ENCODE measurements at places on chromosomes 4 and X. TPM values are rescaled to one million over a fixed set of nuclear protein-coding genes. Genes with fewer than 3 reads are reported as not detected.

DNA sequence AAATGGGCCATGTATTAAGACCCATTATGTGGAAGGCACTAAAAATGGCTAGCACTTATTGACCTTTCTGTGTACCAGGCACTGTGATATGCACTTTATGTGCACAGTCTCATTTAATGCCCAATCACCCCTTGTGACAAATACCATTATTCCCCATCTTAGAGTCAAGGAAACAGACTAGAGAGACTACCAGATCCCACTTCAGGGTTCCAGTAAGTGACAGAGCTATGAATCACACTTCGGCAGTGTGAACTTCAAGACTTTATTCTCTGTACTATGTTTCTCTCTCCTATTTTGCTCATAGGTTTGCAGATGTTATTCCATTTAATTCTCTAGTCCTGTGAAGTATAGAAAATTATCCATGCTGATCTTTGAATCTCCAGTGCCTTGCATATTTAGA is 107.0 kb downstream of the NFKB1 start:
- no peak for DNase-seq

HSD17B13 gene
- not detected for polyA plus RNA-seq

GRCh38 chrX:57595381-57595811 is 3.6 kb downstream of the ZXDB start:
- no peak for DNase-seq

DNA sequence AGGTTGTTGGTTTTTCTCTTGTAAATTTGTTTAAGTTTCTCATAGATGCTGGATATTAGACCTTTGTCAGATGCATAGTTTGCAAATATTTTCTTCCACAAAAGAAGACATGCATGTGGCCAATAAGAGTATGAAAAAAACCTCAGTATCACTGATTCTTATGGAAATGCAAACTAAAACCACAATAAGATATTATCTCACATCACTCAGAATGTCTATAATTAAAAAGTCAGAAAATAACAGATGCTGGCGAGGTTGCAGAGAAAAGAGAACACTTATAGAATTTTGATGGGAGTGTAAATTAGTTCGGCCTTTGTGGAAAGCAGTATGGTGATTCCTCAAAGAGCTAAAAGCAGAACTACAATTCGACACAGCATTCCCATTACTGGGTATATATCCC is 1355.6 kb downstream of the FAM133A start:
- no peak for DNase-seq

DNA sequence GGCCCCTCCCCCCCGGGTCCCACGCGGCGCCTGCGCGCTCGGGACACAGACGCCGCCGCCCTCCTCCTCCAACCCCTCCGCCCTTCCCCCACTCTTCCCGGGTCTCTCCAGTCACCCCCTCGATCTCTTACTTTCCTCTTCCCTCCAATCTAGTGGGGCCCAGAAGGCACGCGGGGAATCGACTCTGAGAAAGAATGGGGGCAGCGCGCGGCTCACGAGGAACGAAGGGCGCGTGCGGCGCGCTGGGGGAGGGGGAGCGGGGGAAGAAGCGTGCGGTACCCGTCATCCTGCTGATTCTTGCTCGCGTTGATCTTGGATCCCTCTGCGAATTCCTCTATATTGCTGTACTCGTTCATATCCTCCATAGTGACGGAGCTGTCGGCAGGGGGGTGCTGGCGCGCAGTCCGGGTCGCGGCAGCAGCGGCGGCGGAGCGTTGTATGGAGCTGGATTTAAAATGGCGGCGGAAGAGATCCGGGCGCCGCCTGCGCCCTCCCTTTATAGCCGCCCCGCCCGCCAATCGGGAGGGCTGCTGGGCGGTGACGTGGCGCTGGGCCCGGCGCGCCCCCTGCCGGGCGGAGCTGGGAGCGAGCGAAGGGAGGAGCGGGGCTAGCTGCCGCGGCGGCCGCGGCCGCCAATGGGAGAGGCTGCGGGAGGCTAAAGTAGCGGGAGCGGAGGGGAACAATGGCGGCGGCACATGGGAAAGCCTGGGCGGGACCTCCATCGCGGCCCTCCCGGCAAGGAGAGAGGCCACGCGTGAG is 1.1 kb downstream of the HNRNPDL start:
- peak; percentile 97 for DNase-seq

TNMD gene
- polyA plus RNA-seq, result 2.6 TPM

- no peak for DNase-seq
Observed at GRCh38 chr4:23837371-23837770, 52.5 kb downstream of the PPARGC1A start.

BGN gene
- polyA plus RNA-seq, result 288 TPM

- DNase-seq, result no peak
Observed at GRCh38 chrX:17638731-17639130, 98.6 kb upstream of the SCML1 start.

STS gene
- 2.7 TPM for polyA plus RNA-seq

DNA sequence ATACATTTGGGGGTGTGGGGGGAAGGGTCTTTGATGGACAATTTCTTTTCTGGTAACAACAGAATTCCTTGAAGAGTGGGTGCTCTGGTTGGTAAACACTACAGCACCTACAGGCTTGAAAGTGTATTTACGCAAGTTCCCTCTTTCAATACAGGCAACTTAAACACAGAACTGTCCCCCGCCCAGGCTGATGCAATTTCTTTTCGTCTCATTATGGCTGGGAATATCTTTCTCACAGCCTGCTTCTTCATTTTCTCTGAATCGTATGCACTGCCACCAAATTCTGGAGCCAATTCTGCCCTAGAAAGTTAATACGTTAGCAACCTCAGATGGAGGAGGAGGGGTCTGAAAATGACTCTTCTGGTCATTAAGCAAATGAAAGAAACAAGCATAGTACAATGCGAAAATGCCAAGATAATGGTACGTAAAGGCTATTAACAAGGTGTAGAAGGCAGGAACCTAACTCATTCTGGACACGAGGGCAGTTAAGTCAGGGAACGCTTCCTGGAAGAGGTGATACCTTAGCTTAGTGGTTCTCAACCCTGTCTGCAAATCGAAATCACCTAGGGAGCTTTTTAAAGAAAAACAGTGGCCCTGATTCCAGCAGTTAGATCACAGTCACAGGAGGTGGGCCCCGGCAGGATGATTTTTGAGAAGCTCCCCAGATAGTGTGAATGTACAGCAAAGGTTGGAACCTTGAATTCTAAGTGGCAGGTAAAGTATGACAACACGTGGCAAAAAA is 1.0 kb downstream of the AGA start:
- no peak for DNase-seq

APLN gene
- polyA plus RNA-seq, result 9.9 TPM

RP2 gene
- 2.8 TPM for polyA plus RNA-seq

DNA sequence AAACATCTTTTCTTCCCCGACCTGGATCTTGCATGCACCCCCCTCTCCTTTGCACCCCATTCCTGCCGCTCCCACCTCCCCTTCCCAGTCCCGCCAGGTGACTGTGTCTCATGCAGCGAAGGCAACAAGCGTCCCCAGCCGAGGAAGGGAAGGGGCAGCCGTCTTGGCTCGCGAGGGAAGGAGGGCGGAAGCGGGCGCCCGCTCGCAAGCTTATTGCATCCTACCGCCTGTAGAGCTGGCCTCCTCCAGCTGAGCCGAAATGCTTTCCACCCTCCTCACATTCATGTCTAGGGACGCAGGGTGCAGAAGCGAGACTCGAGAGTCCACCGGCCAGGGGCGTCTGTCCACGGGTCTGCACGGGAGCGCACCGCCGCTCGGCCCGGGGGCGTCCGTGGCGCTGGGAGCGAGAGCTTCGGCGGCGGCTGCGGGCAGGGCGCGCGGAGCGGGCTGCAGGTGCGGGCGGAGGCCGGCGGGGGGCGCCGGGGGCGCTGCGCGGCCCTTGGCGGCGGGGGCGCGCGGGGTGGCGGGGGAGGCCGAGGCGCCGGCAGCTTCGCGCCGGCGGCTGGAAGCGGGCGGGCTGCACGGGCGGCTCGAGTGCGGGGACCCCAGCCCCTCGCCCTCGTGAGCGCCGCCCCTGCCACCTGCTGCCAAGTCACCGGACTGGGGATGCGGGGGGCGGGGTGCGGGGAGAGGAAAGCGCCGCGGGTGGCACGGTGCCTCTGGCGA is at the start of gene KCNIP4:
Gene KCNIP4, minus strand, starts transcription at position 426 of the 726 bp plus-strand sequence.
- peak; percentile 62 for DNase-seq

GRCh38 chr4:152464030-152464823 is 71.7 kb downstream of the FBXW7 start:
- DNase-seq, result no peak

ZC4H2 gene
- polyA plus RNA-seq, result 9.6 TPM

DNA sequence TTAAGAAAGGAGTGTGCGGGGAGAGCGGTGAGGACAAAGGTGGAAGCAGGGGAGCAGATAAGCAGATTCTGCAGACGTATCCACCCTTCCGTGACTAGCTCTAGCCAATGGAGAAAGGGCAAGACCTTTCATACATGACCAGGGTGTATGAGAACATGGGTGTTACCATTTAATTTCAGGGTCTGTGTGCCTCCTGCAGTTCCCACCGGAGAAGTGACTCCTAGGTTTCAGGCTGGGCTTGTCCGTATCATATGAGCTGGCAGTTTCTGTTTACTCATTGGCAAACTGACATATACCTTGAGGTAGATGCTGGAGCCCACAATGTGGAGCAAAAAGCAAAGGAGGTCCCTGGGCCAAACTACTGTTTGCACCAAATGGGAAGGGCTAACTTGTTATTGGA is 6.8 kb downstream of the RBM47 start:
- no peak for DNase-seq

XK gene
- 0.73 TPM for polyA plus RNA-seq
